Cerebellar nuclear complex (tissue), 1 donor: ENCODE measurements at places on chromosomes 16 and 17.

GRCh38 chr17:73305845-73306836, 5.7 kb downstream of the CDC42EP4 start:
- DNase-seq: no peak

DNA sequence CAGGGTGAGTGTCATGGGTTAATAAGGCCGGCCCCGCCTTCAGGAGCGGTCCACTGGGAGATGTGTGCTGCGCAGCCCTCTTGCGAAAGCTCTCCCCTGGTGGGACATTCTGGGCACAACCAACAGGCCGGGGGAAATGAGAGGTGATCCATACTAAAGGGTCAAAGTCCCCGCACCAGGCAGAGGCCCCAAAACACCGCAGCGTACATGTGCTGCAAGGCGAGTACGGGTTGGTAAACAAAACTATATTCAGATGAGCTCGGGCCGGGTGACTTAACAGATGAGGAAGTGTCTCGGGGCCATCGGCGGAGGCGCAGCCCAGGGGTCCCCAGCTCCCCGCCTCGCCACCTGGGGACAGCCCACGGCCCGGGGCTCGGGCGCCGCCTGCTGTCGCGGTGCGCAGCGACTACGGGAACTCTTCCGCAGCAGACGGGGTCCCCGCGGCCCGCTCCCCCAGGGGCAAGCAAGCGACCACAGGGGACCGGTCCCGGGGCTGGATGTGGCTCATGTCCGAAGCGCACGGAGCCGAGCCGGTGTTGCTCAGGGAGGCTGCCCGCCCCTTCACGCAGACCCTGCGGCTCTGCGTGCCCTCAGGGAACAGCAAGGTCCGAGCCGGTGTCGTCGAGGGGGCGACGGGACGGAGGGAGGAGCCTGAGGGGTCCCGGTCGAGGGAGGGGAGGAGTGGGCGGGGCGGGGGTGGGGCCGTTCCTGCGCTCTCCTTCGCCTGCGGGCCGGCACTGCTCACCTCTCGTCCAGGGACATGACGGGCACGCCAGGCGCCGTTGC, at the start of gene RAB37:
Gene RAB37, plus strand, starts transcription at position 744 of the 786 bp plus-strand sequence. Its CDS starts 17 bp downstream, at position 761.
- no peak for DNase-seq

DNA sequence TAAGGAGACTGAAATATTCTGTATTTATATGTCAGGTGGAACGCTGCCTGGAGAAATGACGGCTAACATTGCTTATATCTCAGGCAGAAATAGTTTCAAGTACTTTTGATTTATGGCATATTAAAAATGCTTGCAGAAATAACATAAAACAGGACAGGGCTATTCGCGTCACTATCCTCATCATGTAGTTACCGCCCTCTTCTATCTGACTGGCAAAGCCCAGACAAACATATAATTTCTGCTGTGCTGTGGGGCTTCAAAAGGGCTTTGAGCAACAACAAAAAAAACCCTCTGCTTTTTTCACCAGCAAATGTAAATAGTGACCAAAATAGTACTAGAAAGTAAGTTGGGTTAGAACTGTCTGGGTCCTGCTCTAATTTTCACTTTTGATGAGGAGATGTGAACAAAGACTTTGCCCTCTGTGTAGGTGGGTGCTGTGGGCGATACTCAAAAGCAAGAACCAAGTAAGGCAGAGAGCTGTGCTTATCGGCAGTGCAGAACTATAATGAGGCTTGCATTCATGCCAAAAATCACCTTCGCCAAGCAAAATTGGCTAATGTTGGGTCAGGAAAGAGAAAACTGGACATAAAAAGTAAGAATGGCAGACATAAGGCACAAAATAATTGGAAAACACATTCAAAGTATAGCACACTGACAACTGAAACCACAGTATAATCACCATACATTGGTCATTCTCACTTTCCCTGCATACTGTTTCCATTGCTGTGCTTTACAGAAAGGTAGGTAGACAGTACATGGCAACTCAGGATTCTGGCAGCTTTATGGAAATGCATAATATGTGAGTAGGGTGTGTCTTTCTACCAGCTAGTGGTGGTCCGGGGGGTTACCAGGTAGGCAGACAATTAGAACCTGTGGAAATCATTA, 151.2 kb upstream of the AXIN2 start:
- no peak for DNase-seq

DNA sequence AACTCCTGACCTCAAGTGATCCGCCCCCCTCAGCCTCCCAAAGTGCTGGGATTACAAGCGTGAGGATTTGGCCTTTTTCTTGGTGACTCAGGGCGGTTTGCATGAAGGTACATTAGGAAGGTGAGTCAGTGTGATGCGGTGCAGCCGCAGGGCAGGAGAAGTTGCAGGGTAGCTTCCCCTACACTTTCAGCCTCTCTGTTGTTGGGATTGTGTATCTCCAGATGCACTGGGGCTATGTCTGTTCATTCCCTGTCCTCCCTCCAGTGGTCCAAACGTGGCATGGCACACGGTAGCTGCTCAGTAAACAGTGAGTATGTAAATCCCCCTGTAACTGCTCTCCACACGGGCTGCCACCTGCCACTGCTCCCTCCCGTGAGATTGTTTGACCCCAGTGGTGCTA, 109.1 kb upstream of the CDC42EP4 start:
- no peak for DNase-seq

DNA sequence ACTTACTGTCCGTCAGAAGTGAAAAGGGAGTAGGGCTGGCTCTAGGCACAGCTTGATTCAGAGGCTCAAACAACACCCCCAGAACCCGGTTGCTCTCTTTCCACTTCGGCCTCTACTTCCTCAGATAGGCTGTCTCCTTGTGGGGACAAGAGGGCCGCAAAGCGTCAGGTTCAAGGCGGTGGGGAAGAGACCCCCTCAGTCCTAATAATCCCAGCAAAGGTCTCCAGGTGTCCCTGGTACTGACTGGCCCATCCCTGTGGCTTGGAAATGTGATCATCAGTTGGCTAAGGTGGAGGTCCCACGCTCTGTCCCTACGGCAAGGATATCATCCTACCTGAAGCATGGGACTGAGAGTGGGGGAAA, 26.0 kb downstream of the NGFR start:
- no peak for DNase-seq

DNA sequence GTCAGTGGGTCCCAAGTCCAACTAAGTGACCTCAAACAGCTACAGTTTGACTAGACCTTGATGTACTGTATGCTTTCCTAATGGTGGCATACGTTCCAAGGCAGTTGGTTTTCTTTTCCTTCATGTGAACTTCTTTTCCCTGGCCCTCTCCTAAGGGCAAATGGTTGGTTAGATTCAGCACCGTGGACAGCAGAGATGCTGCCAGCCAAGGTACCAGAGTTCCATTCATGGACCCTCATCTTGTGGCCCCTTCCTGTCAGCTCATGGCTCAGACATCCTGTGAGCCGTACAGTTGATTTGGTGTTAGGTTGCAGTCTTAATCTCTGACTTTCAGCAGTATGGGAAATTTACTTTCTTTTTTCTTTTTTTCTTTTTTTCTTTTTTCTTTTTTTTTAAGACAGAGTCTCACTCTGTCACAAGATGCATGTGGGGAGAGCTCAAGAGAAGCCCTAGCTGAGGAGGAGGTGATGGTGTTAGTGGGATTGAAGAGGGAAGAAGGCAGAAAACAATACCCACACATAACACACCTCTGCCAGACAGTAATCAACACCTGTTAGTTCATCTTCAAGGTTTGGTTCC, 122.4 kb downstream of the USP31 start:
- no peak for DNase-seq

- no peak for DNase-seq
Measured at GRCh38 chr16:17232487-17232886, 238.3 kb downstream of the XYLT1 start.

- no peak for DNase-seq
Measured at GRCh38 chr16:9060225-9060624, 31.2 kb upstream of the HAPSTR1 start.

DNA sequence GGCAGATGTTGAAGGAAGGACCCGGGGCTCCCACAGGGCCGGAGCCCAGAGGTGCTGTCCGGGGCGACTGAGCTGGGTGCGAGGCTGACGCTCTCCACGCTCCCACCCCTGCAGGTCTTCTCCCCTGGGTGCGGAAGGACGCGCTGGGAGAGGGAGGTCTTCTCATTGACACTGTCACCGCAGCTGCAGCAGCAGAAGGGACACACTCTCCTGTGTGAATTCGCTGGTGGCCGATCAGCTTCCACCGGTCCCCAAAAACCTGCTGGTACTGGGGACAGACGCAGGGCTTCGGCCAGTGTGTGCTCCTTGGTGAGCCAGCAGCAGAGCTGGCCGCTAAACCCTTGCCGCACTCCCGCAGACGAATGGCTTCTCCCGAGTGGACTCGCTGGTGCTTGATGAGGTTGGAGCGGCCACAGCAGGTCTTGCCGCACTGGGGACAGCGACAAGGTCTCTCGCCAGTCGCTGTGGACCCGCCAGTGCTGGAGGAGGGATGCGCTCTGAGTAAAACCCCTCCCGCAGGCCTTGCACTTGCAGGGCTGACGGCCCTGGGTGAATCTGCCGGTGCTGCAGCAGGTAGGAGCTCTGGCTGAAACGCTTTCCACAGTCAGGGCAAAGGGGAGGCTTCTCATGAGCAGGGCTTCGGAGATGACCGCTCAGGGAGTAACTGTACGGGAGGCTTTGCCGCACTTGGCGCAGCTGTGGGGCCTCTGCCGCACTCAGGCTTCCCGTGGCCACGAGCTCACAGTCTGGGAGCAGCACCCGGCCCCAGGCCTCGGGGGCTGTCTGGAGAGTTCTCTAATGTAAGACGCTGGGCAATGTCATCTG, 6.2 kb downstream of the ZNF843 start:
- DNase-seq: no peak

GRCh38 chr17:77933777-77934398, 24.6 kb upstream of the TNRC6C start:
- DNase-seq: no peak

- no peak for DNase-seq
Measured at GRCh38 chr16:10519297-10519696, 61.1 kb downstream of the EMP2 start.

DNA sequence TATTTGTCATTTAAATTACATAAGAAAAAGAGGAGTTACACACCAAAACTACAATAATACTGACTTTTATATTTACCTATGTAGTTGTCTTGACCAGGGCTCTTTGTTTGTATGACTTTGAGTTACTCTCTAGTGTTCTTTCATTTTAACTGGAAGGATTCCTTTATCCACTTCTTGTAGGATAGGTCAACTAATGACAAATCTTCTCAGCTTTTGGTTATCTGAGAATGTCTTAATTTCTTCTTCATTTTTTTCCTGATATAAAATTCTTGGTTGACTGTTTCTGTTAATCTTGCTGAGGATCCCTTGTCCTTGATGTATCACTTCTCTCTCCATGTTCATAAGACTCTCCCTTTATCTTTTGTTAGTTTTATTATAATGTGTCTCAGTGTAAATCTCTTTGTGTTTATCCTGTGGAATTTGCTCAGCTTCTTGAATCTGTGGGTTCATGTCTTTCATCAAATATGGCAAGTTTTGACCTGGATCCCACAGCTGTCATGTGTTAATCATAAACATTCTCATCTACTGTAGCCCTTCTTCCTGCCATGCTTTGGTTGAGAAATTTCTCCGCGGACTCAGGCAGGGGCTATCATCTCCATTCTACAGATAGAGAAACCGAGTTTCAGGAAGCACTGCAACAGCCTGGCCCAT, 5.4 kb downstream of the PRSS41 start:
- no peak for DNase-seq

DNA sequence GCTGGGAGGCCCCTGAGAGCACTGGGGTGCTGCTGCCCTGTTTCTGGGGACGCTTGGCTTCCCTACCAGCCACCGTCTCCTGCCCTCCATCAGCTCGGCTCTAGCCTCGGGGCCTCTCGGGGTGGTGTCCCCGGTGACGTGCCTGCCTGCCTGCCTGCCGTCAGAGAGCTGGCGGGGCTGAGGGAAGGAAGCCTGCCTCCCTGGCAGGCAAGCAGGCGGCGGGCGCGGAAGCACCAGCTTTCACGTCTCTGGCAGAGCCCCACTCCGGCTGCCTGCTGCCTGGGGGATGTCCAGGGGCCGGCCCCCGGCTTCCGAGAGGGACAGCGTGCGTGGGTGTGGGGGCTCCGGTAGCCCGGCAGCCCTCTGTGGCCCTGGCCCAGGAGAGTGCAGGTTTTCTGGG, 9.3 kb downstream of the CENPX start:
- DNase-seq: no peak

DNA sequence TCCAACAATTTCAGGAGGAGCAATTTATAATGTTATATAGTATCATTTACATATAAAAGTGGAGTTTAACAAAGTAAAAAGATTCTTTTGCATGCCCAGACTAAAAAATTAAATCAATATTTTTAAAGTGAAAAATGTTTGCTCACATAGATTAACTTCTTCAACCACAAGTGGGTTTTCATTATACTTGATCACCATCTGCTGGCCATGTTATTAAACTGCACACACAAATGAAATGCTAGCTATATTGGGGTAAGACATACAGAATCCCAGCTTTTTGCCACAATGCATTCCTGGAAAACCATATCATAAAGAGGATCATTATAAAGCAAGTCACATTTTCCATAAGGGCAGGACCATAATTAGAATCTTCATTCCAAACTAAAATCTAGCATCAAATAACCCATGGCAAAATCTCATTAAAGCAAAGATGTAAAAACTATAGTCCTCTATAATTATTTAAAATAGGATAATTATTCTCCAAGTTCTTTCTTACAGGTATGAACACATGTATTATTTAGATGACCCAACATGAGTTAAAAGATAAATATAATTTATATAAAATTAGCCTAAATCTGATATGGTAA, 26.3 kb downstream of the CEP112 start:
- no peak for DNase-seq

- DNase-seq: no peak
Measured at GRCh38 chr17:8503368-8503767, 67.7 kb downstream of the NDEL1 start.

- DNase-seq: no peak
Measured at GRCh38 chr17:73284906-73285602, 23.4 kb upstream of the CPSF4L start.

DNA sequence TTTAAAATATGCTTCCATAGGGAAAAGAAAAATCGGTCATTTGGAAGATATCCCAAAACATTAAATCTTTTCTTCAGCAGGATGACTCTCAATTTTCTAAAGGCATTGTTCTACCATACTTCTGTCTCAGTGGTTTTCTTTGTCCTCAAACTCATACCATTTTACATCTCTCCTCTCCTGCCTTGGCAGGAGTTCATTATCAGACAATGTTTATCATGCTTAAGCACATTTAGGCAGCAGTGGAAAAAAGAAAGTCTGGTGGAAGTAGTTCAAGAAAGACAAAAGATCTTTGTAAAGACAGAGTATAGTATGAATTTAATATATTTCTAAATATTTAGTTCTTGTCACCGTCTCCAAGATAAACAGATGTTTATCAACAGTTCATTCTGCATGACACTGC, 68.2 kb downstream of the CDK12 start:
- DNase-seq: no peak

DNA sequence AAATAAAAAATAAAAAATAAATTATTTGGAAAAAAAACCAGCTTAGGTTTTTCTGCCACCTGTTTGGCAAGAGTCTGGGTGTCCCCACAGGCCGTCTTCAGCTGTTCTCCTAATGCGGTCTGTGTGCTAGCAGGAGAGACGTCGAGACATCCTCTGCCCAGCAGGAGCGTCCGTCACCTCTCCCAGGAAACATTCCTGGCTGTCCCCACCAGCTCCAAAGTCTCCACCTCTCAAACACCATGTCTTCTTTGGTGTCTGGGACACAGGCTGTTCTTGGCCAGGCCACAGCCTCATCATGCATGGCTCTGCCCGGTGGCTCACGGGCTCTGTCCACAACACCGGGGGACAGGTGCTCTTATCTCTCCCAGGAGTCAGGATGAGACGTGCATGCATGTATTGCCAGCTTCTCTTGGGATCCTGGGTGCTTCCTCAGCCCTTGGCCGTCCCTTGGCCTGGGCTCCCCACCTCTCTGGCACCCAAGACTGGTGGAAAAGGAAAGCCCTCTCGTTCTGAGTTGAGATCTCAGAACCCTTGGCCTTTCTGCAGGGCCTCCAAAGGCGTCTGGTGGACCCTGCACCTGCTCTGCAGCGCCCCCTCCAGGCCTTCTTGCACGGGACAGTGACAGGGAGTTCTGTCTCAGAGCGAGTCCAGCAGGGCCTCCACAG, 84.9 kb upstream of the CBX4 start:
- DNase-seq: no peak
